Testis (tissue), 5 donors: ENCODE measurements at places on chromosomes 4 and X. TPM values are rescaled to one million over a fixed set of nuclear protein-coding genes. Genes with fewer than 3 reads are reported as not detected.

EDA2R gene
- 2.0 TPM for polyA plus RNA-seq

LRCH2 gene
- 2.4 TPM for polyA plus RNA-seq

DNA sequence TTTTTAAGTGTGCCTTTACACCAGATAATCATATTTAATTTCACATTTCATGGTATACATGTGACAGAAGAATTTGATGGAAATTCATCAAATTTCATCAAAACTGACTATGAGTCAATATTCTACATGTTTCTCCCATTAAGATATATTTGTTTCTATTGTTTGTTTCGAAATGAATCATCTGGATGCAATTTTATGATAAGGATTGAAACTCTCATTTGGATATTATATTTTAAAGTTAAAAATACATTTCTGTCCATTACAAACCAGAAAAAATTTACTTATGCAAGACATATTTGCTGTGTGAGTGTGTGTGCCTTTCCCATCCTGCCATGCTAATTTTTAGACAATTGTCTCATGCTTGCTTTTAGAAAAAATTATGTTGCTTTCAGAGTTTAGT is 52.2 kb downstream of the SULT1B1 start:
- no peaks in the 10 kb centered on the region for H3K36me3 ChIP-seq
- no peak for DNase-seq
- H3K27me3 ChIP-seq: no peaks in the 10 kb centered on the region

- no peak overlapping the region for H3K27ac ChIP-seq
- no peak for DNase-seq
- H3K4me1 ChIP-seq: no peaks in the 10 kb centered on the region
Measured at GRCh38 chr4:54446581-54446980, 211.2 kb upstream of the KIT start.

GRCh38 chr4:118307643-118308042 is 45.2 kb downstream of the PRSS12 start:
- H3K36me3 ChIP-seq: no peaks in the 10 kb centered on the region
- no peak overlapping the region for H3K27ac ChIP-seq
- no peaks in the 10 kb centered on the region for H3K27me3 ChIP-seq
- no peak overlapping the region for H3K4me3 ChIP-seq

- H3K27ac ChIP-seq: no peak overlapping the region
- H3K27me3 ChIP-seq: no peaks in the 10 kb centered on the region
- no peaks in the 10 kb centered on the region for H3K36me3 ChIP-seq
Measured at GRCh38 chrX:13076176-13076961, 31.9 kb upstream of the FAM9C start.

DNA sequence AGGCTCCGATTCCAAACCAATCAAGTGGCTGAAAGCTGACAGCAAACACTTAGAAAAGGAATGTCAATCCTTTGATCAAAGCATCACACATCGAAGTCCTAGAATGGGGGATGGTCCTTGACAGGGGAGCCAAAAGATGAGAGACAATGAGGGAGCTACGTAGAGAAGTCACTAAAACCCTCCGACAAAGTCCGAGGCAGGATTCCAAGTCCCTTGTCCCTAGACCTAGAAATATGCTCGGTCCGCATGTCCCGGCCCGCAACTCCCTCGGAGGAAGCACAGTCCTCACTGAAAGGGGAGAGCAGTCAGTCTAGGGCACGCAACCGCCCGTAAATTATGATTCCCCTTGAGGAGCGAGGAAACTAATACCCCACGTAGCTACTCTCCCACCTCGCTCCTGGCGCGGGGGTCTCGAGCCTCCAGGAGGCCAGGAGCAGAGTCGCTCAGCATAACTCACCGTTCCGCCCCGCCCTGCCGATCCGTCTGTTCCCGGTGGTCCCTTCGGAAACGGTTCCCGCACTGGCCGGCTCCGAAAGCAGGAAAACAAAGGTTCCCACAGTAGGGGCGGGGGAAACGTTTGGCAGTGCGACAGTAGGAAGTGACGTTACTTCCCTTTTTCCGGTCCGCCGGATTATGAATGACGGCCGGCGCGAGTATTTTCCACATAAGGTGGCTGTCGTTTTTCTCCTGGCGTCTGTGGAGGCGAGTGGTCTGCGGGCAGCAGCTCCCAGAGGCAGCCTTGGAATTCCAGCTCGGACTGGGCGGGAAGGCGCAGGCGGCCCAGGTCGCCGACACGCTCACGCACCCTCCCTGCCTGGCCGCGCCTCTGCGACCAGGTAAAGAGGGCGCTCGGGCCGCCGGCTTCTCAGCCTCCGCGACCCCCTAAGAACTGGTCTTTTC is at the start of the genes GSTCD and INTS12:
Gene GSTCD, plus strand, starts transcription at position 604 of the 900 bp plus-strand sequence. CDS start 8,830 bp downstream, outside the sequence.
Gene INTS12, minus strand, starts transcription at position 509 of the 900 bp plus-strand sequence. CDS start 8,684 bp downstream, outside the sequence.
- H3K4me1 ChIP-seq: peaks cover 15% of the 10 kb centered on the region
- no peaks in the 10 kb centered on the region for H3K36me3 ChIP-seq
- peak; percentile 95 for DNase-seq
- peak within 1 kb of the TSS; percentile 89 for H3K27ac ChIP-seq
- H3K27me3 ChIP-seq: no peaks in the 10 kb centered on the region
- peak within 1 kb of the TSS; percentile 79 for H3K4me3 ChIP-seq

SPACA5 gene
- polyA plus RNA-seq: 23.4 TPM

GRCh38 chr4:111464251-111465045 is 680.8 kb upstream of the FAM241A start:
- H3K4me1 ChIP-seq: no peaks in the 10 kb centered on the region
- H3K36me3 ChIP-seq: no peaks in the 10 kb centered on the region
- no peak overlapping the region for H3K4me3 ChIP-seq
